ENCODE measurements at places on chromosomes 5 and 9.
A peak's percentile ranks its signal among the peaks of the same experiment; 100 is the strongest.

DNA sequence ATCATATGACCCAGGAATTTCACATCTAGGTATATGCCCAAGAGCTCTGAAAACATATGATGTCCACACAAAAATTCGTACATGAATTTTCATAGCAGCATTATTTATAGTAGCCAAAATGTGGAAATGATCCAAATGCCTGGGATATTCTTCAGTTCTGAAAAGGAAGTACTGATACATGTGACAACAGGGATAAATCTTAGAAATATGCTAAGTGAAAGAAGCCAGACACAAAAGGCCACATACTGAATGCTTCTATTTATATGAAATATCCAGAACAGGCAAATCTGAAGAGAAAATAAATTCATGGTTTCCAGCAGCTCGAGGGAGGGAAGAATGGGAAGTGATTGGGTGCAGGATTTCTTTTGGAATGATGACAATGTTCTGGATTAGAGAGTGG, 16.8 kb upstream of the ZBTB43 start:
- no peak for DNase-seq

DNA sequence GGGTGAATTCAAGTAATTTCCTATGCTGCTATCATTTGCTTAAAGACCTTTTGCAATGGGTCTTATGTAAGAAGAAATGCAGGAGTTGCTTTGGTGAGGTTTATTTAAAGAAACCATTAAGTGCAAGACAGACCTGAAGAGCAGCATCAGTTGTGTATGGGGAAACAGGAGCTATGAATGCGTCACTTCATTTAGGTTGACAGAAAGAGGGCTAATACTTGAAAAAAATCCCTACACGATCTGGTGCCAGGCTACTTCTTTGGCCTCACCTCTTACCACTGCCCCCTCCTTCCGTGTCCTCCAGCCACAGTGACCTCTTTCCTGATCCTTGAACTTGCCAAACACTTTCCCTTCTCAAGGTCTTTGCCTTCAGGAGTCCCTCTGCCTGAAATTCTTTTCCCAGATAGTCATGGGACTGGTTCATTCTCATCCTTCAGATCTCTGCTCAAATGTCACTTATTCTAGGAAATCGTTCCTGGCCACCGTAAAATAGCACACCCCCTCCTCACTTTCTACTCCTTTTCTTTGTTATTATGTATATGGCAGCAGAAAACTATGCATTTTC, 1.4 kb upstream of the JAK2 start:
- DNase-seq, result peak; percentile 17

DNA sequence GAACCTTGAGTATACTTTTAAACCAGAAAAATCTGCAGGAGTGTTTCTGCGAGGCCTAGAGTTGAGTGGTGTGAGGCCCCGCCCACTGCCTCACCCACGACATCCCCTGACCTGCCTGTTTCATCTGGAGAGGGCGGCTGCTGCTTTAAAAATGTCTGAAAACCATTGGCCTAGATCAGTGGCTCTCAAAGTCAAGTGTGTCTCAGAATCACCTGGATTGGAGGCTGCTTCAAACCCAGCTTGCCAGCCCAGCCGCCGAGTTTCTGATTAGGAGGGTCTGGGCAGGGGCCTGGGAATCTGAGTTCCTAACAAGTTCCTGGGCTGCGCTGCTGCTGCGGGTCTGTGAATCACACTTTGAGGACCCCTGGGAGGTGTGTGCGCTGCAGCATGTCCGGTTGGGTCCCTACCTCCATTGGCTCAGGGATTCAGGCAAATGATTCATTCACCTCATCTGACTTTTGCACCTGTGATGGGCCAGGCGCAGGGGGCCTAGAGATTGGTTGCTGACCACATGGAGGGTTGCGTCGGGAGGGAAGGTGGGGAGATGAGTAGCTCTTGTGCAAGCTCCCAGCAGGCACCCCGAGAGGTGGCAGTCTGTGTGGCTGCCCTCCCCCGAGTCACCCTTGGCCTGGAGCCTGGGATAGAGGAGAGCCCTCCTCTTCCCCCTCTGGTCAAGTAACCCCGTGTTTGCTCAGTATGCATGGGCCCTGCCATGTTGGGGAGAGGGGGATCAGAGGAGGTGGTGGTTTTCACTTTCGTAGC, 27.6 kb upstream of the HMCN2 start:
- DNase-seq, result no peak

DNA sequence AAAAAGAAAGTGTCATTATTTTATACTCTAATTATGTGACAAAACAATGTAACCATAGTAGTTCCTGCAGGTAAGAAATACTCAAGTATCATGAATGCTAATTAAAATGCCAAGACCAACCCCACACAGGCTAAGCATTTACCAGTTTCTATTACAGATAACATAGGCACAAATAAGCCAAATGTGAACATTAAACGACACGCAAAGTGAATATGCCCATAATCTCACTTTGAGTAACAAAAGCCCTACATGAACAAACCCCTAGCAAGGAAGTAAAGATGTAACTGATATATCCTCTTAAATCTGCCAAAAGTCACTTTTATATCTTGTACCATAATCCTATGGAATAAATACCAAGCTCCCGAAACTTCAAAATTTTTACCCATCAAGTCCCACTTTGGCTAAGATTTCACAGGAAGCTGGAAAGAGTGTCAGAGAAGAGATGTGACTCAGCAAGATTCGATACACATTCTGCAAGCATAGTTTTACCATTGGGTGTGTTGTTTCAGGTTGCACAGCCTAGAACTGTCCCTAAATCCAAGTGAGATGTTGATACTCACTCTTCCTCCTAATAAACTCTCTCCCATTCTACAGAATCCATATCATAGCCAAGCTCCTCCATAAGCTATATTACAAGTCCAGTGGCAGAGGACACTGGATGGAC, 28.8 kb downstream of the TRPM6 start:
- DNase-seq, result no peak

GRCh38 chr9:71748280-71748743, 20.0 kb downstream of the CEMIP2 start:
- peak; percentile 22 for DNase-seq

- DNase-seq, result no peak
Observed at GRCh38 chr9:135291165-135291564, 188.4 kb upstream of the PPP1R26 start.

GRCh38 chr5:150442699-150443080, 6.8 kb downstream of the RPS14 start:
- no peak for DNase-seq

- DNase-seq, result no peak
Observed at GRCh38 chr5:43643327-43643726, 40.3 kb downstream of the NNT start.

GRCh38 chr9:124448019-124448418, 2.2 kb upstream of the ADGRD2 start:
- DNase-seq, result no peak

- DNase-seq, result no peak
Observed at GRCh38 chr5:160327818-160328217, 15.5 kb upstream of the CCNJL start.

DNA sequence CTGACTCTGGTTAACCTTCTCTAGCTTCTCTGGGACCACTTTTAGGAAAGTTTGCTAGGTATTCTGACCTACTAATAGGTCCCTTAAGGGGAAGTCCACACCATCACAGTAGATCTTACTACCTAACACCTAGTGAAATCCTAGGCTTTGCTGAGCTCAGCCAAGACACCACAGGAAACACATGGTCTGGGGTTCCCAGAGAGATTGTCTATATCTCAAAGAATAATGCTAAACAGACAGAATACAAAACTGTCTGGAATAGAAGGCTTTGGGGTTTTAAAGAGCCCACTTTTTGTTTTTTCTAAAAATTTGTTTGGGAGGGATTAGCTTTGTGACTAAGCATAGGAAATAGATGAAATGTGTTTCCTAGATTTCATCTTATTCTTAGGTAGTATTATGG, 395.1 kb downstream of the ARHGEF28 start:
- no peak for DNase-seq

GRCh38 chr9:130150779-130151382, 21.3 kb upstream of the NCS1 start:
- no peak for DNase-seq

- no peak for DNase-seq
Observed at GRCh38 chr9:16679327-16679821, 191.1 kb downstream of the BNC2 start.

GRCh38 chr9:6968271-6968670, 210.5 kb downstream of the KDM4C start:
- DNase-seq, result no peak

DNA sequence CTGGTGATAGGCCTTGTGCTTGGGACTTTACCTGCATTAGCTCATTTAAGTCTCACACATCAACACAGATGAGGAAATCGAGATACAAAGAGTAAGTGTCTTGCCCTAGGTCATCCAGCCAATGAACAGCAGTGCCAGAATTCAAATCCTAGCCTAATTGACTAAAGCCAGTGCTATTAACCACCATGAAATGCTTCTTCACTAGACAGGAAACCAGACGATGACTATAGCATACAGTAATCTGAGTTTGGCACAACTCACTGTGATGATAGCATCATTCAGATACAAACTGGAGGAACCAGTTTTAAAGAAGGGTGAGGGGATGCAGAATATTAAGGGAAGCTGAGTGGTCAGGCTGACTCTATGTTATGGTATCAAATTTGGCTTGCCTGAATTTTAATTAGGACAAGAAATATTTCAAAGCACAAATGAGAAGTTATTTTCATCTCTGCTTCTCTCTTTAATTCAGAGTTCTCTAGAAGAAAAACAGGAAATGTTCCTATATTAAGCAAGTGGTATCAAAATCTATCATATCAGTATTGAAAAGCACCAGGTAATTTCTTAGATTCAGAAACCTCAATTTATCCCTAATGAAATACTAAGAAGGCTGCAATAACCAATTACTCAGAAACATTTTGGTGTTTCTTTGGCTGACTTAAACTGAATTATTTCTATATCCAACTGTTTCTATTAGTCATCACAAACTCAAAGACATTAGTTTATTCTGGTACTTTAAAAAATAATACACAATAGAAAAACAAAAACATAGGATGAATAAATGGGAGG, 147.0 kb upstream of the RASA1 start:
- peak; percentile 42 for DNase-seq

GRCh38 chr5:152364172-152364571, 40.9 kb downstream of the NMUR2 start:
- DNase-seq, result no peak

DNA sequence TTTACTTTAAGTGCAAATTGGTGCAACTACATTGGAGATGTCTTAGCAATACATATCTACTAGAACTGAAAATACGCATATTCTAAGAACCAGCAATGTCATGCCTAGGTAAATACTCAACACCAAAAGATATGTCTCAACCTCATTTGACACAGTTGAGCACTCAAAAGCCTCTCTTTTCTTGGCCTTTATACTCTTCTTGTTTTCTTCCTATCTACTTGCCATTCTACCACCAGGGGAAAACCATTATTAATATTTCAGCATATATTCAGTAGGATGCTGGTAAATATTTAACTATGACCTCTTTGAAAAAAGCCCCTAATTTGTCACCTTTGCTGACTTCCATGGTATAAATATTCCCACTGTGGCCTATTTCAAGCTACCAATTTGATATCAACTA, 443.8 kb downstream of the LRRC70 start:
- DNase-seq, result no peak

DNA sequence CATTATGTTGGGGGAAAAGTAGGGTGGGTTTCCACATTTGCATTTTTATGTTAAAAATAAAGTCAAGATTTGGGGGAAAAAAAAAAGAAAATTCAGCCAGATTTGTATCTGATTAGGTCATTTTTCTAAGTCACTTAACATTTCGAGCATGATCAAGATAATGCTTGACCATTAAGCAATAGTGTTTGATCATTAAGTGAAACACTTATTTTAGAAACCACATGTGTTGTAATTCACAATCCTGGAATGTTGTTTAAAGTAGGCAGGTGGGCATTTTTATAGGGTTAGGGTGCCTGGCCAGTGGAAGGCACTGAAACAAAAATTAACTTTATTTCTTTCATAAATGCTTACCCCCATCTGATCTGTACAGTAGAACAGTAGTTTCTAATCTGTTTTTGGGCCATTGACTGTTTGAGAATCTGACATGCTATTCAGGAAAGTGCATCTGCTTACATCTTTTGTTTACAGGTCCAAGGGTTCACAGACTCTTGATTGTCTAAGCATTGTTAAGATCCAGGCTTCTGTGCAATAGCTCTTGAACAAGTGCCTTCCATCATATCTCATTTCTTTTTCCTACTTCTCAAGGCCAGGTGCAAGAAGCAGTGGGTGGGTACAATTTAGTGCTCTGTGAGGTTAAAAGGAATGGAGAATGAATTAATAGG, 9.1 kb downstream of the ZCCHC9 start:
- DNase-seq, result no peak

- DNase-seq, result no peak
Observed at GRCh38 chr5:174789596-174789995, 65.2 kb downstream of the MSX2 start.

DNA sequence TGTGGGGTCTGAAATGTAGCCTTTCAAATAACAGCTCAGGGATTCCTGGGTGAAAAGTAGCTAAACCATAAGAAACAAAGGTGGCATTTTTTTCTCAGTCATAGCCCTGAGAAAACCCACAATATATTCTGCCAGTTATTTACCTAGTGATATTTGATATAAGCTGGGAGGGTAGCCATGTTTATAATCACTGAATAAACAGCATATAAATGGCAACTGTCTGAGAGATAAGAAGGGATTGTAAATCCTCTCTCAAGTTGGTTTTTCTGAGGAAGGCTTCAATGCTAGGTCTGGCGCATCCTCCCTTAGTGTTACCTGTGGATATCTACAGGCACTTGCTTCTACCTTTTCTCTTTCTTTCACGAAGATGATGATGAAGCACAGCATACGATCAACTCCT, 1080.5 kb upstream of the DMAC1 start:
- no peak for DNase-seq

DNA sequence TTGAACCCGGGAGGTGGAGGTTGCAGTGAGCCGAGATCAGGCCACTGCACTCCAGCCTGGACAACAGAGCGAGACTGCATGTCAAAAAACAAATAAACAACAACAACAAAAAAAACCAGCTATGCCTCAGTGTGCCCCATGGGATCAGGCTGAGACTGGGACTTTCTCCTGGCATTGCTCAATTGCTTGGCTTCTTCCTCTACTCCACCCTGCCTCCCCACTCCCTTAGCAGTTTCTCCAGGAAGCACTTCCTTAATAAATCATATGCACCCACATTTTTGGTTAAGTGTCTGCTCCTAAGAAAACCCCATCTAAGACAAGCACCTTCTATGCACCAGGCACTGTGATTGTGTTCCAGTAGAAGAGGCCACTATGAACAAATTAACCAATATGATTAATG, 41.0 kb upstream of the TMEM252 start:
- DNase-seq, result peak; percentile 52

GRCh38 chr9:107423540-107423939, 66.0 kb downstream of the KLF4 start:
- DNase-seq, result no peak

Data from inflammatory macrophage (primary cell).